ENCODE measurements at places on chromosomes 6 and 20.

DNA sequence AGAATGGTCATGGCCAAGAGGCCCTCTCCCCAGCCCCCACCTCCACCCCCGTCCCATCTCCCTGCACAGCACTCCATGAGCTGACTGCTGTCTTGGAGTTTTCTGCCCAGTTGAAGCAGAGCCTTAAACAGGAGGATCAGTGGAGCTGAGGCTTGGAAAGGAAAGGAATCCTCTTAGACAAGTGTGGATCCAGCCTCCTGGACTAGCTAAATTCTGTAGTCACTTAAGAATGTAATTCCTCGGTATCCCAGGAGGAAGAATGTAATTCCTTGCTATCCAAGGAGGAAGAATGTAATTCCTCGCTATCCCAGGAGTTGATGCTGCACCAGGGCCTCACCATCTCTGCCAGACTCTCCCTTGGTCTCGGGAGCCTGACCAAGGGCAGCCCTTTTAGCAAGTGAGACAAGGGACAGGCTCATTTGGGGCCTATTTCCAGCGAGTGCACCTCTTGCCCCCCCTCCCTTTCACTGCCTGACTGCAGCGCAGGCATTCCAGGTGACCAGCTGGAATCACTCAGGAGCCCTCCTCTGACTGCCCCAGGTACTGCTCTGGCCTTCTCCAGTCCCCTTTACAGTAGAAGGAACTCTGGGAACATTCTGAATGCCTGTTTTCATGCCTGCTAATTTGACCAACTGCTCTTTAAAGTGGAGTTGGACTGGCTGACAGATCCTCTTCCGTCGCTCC, 76.2 kb downstream of the TCP11 start:
- DNase-seq, result no peak
- no peaks in the 10 kb centered on the region for H3K27me3 ChIP-seq
- H3K4me3 ChIP-seq, result no peak overlapping the region
- H3K27ac ChIP-seq, result no peak overlapping the region

DNA sequence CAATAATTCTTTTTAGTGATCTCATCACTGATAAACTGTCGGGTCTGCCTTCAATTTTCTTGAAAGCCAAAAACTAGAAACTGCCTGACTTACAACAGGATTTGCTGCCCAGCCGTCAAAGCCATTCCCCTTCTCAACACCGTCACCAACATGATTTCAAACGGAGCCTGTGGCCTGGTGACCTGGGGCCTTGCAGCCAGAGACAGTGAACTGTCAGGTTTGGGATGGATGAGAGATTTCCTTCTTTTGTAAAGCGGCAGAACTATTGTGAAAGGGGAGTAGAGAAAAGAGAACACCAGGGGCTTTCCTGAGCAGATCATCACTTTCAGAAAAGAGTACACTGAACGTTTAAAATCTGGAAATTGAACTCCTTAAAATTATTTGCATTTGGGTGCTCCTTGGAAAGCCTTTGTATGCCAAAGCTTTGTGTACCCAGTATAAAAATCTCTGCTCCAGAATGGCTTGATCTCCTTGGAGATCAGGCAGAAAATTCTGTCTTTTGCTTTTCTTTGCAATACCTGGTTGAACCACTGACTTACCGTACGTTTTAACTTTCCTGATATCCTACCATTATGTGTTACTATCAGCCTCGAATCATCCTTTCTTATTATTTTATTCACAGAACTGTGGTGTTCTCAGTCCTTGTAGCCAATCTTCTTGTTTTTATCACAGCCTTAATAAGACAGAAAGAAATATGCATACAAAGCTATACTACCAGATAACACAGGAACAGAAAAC, 125.2 kb downstream of the PACRG start:
- no peak for DNase-seq
- H3K4me3 ChIP-seq, result no peak overlapping the region
- H3K27me3 ChIP-seq, result no peaks in the 10 kb centered on the region
- H3K27ac ChIP-seq, result no peak overlapping the region

- H3K4me1 ChIP-seq, result no peaks in the 10 kb centered on the region
- peaks cover 15% of the 10 kb centered on the region for H3K27me3 ChIP-seq
- no peak for DNase-seq
Observed at GRCh38 chr6:24378473-24379097, 20.7 kb upstream of the DCDC2 start.

DNA sequence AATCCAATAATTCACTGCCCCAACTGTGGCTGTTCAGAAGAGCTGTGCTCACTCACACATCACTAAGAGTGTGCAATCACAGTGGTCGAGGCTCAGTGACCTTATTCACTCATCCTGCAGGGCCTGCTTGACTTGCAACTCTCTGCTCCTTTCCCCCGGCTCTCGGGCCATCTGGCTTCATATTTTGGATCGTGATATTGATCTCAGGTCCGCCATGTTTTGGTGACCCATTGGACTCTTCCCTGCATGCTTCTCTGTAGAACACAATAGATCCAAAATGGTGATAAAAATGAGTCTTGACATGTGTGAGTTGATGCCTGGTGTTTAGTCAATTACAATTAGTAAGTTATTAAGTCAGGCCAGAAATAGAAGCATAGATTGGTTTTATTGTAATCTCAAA, 313.9 kb upstream of the SOX4 start:
- no peak overlapping the region for H3K27ac ChIP-seq
- no peak for DNase-seq
- peaks cover 15% of the 10 kb centered on the region for H3K27me3 ChIP-seq
- no peak overlapping the region for H3K4me3 ChIP-seq
- no peaks in the 10 kb centered on the region for H3K4me1 ChIP-seq

DNA sequence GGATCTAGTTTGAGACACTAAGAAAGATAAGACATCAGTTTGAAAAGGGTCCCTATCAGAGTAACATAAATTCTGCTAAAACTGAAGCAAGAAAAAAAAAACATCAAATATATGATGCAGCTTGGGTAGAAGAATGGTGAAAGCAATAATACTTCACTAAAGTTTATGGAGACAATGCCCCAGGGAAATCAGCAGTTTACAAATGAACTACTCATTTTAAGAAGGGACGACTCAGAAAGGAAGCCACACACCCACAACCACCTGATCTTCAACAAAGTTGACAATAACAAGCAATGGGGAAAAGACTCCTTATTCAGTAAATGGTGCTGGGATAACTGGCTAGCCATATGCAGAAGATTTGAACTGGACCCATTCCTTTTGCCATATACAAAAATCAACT, 143.5 kb downstream of the TPBG start:
- H3K4me1 ChIP-seq, result no peaks in the 10 kb centered on the region
- H3K27ac ChIP-seq, result no peak overlapping the region
- H3K27me3 ChIP-seq, result no peaks in the 10 kb centered on the region
- H3K4me3 ChIP-seq, result no peak overlapping the region
- H3K36me3 ChIP-seq, result no peaks in the 10 kb centered on the region
- no peak for DNase-seq

DNA sequence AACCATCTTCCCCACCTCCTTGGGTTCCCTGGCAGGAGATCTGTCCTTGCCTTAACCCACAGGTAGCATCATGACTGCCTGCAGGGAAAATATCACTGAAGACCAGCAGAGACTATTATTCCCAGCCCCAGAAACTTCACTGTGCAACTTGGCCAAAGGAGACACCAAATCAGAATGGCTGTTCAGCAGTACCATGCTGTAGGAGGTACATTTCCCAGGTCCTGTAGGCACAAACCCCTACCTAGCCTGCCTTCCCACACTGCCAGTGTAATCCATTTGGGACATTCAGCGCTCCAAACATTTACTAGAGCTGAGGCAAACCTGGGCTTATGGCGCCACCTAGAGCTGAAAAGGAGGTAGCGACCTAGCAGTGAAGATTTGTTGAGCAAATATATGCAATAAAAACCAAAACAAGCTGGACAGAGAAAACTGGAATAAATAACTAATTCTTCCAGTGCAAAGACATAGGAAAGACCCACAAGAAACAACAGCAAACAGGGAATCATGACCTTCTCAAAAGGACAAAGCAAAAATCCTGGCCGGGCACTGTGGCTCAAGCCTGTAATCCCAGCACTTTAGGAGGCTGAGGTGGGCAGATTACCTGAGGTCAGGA, 60.3 kb downstream of the VTA1 start:
- H3K27ac ChIP-seq, result no peak overlapping the region
- DNase-seq, result peak; percentile 50
- H3K27me3 ChIP-seq, result no peaks in the 10 kb centered on the region

DNA sequence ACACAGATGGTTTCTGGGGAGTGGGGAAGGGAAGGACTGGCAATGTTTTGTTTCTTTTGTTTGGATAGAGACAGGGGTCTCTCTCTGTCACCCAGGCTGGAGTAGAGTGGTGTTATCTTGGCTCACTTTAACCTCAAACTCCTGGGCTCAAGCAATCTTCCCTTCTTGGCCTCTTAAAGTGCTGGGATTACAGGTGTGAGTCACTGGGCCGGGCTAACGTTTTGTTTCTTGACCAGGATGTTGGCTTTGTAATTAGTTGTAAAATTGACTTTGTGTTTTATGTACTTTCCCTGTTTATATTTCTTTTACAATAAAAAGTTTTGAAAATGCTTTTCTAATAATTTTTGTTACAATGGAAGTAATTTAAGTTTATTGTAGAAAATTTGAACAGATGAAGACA, 10.9 kb downstream of the SPATS1 start:
- H3K4me1 ChIP-seq, result no peaks in the 10 kb centered on the region
- H3K36me3 ChIP-seq, result no peaks in the 10 kb centered on the region
- H3K27ac ChIP-seq, result no peak overlapping the region

- DNase-seq, result no peak
- H3K27me3 ChIP-seq, result no peaks in the 10 kb centered on the region
- no peak overlapping the region for H3K4me3 ChIP-seq
- no peaks in the 10 kb centered on the region for H3K4me1 ChIP-seq
- H3K36me3 ChIP-seq, result no peaks in the 10 kb centered on the region
- H3K27ac ChIP-seq, result no peak overlapping the region
Observed at GRCh38 chr6:146337376-146337775, 206.3 kb upstream of the RAB32 start.

- H3K4me3 ChIP-seq, result peak within 1 kb of the TSS; percentile 41
- no peaks in the 10 kb centered on the region for H3K4me1 ChIP-seq
- DNase-seq, result peak; percentile 68
- H3K36me3 ChIP-seq, result no peaks in the 10 kb centered on the region
- peaks cover 9% of the 10 kb centered on the region for H3K27me3 ChIP-seq
Observed at GRCh38 chr6:89145956-89146717, at the start of gene PM20D2. PM20D2 (plus strand) TSS chr6:89146055; CDS start chr6:89146145, 90 bp downstream.

- no peak overlapping the region for H3K4me3 ChIP-seq
- no peaks in the 10 kb centered on the region for H3K4me1 ChIP-seq
- H3K27ac ChIP-seq, result no peak overlapping the region
- no peak for DNase-seq
- peaks cover 37% of the 10 kb centered on the region for H3K27me3 ChIP-seq
Observed at GRCh38 chr20:54155736-54156317, 18.0 kb downstream of the CYP24A1 start.

GRCh38 chr6:43207286-43207685, 22.0 kb downstream of the DNPH1 start:
- H3K27me3 ChIP-seq, result no peaks in the 10 kb centered on the region
- no peak overlapping the region for H3K4me3 ChIP-seq
- H3K36me3 ChIP-seq, result no peaks in the 10 kb centered on the region
- H3K27ac ChIP-seq, result no peak overlapping the region
- H3K4me1 ChIP-seq, result peaks cover 3% of the 10 kb centered on the region
- DNase-seq, result no peak

DNA sequence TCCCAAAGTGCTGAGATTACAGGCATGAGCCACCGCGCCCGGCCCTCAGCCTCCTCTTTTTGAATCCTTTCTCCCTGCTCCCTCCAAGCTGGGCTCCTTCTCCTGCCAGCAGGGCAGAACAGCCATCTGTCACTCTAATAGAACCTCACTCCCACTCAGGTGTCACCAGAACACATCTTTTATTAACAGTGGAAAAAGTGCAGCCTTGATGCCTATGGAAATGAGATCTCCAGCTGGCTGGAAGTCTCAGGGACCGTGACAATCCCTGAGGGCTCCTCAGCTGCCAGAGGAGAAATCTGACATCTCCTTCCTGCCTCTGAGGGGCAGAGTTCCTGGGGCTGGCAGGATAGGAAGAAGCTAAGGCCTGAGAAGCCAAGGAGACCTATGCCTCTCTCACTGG, 28.0 kb downstream of the TMC2 start:
- H3K4me1 ChIP-seq, result no peaks in the 10 kb centered on the region
- H3K4me3 ChIP-seq, result no peak overlapping the region
- H3K36me3 ChIP-seq, result no peaks in the 10 kb centered on the region
- no peak for DNase-seq
- H3K27ac ChIP-seq, result no peak overlapping the region

DNA sequence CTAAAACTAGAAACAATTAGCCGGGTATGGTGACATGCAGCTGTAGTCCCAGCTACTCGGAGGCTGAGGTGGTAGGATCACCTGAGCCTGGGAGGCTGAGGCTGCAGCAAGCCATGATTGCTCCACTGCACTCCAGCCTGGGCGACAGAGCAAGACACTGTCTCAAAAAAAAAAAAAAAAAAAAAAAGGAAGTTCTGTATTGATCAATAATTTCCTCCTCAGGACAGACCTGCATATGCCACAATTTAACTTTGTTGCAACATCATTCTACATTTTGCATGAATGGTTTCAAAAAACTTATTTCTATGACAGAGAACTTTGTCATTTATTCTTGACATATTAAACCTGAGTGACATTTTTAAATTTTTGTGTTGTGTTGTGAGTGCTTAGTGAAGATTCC, 5.5 kb downstream of the DNAJC5 start:
- no peak overlapping the region for H3K27ac ChIP-seq
- H3K4me1 ChIP-seq, result peaks cover 43% of the 10 kb centered on the region
- DNase-seq, result no peak
- peaks cover 34% of the 10 kb centered on the region for H3K36me3 ChIP-seq
- H3K27me3 ChIP-seq, result no peaks in the 10 kb centered on the region

DNA sequence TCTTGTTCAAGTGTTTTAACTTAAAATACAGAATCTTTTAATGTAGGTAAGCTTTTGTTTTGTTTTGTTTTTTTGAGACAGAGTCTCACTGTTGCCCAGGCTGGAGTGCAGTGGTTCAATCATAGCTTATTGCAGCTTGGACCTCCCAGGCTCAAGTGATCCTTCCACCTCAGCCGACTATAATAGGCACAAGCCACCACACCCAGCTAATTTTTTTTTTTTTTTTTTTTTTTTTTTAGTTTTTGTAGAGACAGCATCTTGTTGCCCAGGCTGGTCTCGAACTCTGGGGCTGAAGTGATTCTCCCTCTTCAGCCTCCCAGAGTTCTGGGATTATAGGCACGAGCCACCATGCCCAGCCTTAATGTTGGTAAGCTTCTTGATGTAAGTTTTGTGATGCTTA, 3.3 kb downstream of the EFHC1 start:
- H3K4me3 ChIP-seq, result no peak overlapping the region
- H3K4me1 ChIP-seq, result peaks cover 11% of the 10 kb centered on the region
- H3K27ac ChIP-seq, result no peak overlapping the region
- no peaks in the 10 kb centered on the region for H3K27me3 ChIP-seq

GRCh38 chr6:69416776-69417175, 380.0 kb downstream of the LMBRD1 start:
- no peak overlapping the region for H3K27ac ChIP-seq
- no peaks in the 10 kb centered on the region for H3K4me1 ChIP-seq
- no peak for DNase-seq
- no peaks in the 10 kb centered on the region for H3K36me3 ChIP-seq

Data from K562 (cell line).